ENCODE measurements at places on chromosomes 1 and 21.

- no peak for DNase-seq
These were observed 6.7 kb downstream of the KRTAP10-1 start for GRCh38 chr21:44533121-44533890.

GRCh38 chr1:99691175-99691574, 45.3 kb downstream of the PALMD start:
- DNase-seq: no peak

DNA sequence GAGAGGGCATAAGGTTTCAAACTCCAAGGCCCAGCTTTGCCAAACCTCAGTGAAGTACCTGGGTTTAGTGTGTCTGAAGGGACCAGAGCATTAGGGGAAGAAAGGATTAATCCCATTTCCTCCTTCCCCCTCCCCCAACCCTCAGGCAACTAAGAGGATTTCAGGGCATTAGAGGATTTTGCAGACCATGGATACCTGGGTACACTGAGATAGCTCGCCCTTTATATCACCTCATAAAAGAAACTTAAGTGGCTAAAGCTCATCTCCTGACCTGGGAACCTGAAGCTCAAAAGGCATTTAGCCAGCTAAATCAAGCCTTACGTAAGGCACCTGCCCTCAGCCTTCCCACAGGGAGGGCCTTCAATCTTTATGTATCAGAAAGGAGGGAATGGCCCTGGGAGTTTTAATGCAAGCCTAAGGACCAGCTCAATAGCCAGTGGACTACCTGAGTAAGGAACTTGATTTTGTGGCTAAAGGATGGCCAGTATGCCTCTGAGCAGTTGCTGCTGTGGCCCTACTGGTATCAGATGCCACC, 26.4 kb upstream of the SMYD3 start:
- DNase-seq: no peak

- no peak for DNase-seq
These were observed 138.0 kb upstream of the TNR start for GRCh38 chr1:175881246-175881976.

DNA sequence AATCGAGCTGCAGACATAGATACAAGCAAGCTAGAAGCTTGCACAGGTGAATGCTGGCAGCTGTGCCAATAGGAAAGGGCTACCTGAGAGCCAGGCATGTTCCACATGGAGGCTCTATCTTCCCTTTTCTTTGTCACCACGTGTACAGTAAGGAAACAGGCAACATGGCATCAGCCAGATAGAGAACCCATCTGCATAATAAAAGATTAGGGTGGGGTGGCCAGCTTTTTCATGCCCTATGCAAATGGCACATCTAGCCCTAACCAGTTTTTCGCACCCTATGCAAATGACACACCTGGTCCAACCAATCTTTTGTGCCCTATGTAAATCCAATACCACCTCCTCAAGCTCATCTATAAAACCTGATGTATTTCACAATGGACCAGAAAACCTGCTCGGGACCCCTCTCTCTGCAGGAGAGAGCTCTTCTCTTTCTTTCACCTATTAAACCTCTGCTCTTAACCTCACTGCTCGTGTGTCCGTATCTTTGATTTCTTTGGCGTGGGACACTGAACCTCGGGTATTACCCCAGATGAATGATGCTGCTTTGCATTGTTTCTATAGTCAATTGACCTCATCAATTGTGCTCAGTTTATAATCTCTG, 93.9 kb downstream of the SLC30A10 start:
- no peak for DNase-seq

Measured in effector memory CD8-positive, alpha-beta T cell (primary cell).